ENCODE measurements at places on chromosomes 11 and 22. TPM values are rescaled to one million over a fixed set of nuclear protein-coding genes. Genes with fewer than 3 reads are reported as not detected.

DNA sequence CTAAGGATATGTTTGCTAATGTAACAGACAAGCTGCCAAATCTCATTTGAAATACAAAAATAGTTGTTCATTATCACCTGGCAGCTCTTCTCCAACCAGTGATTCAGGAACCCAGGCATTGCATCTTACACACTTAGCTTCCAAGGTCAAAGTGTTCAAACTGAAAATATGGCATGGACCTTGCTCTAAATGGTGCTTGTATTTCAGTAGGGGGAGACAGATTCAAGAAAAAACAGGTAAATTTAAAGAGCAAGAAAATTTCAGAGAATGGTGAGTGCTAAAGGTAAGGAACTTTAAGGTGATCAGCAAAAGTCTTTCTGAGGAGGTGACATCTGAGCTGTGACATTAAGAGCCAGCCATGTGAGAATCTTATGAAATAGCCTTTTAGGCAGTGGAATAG, 82.8 kb upstream of the E2F8 start:
- H3K27ac ChIP-seq = no peak overlapping the region
- no peak overlapping the region for H3K4me3 ChIP-seq
- no peaks in the 10 kb centered on the region for H3K27me3 ChIP-seq
- H3K36me3 ChIP-seq = no peaks in the 10 kb centered on the region
- H3K4me1 ChIP-seq = peaks cover 7% of the 10 kb centered on the region

DNA sequence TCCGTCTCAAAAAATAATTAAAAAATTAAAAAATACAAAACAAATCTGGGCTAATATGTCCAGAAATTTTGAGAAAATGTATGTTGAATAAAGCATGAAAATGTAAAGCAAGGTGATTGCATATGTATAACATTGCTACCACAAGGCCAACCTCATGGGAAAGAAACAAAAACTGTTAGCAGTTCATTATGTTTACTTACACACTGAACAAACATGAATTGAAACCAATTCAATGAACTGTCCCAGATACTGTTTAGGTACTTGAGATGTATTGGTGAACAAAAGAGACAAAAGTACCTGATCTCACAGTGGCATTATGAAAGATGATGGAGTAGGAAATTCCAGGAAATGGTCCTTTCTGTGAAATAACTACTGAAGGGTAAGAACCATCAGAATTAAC, 43.8 kb upstream of the IGLL5 start:
- no peak overlapping the region for H3K27ac ChIP-seq
- no peak overlapping the region for H3K4me3 ChIP-seq
- no peak for DNase-seq
- peaks cover 23% of the 10 kb centered on the region for H3K4me1 ChIP-seq
- H3K36me3 ChIP-seq = no peaks in the 10 kb centered on the region

GRCh38 chr11:32032478-32032877, 58.4 kb upstream of the RCN1 start:
- H3K27me3 ChIP-seq = no peaks in the 10 kb centered on the region
- no peak for DNase-seq
- no peak overlapping the region for H3K4me3 ChIP-seq
- H3K4me1 ChIP-seq = no peaks in the 10 kb centered on the region
- H3K36me3 ChIP-seq = no peaks in the 10 kb centered on the region

- DNase-seq = no peak
- no peaks in the 10 kb centered on the region for H3K36me3 ChIP-seq
- H3K4me3 ChIP-seq = peak overlapping the region; percentile 44
- no peaks in the 10 kb centered on the region for H3K27me3 ChIP-seq
- H3K4me1 ChIP-seq = peaks cover 47% of the 10 kb centered on the region
Measured at GRCh38 chr11:69010361-69010891, 2.6 kb downstream of the MRGPRF start.

DNA sequence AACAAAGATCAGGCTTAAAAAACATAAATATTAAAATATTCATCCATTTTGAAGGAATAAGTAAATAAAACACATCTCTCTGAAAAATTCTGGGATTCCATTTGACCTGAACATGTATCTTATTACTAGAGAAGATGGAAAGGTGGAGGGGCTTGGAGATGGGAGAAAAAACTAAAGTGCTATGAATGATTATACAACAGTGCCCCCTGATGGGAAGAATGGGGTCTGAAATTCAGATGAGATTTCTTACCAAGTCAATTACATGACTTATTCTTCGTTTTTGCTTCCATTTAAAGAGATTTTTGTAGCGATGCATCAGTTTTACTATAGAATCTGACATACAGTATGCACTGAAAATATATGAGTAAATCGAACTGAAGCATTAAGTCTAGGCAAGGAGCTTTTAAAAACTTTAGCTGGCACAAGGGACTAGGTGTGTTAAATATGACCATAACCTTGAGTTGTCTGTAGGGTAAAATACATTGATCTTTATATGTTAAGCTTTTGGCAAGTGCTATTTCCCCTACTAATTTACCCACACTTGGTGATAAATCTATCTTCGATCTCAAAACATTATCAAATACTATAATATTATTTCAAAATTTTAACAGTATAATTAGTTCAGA, 718.8 kb downstream of the CNTN5 start:
- H3K27ac ChIP-seq = no peak overlapping the region
- no peaks in the 10 kb centered on the region for H3K27me3 ChIP-seq
- no peak for DNase-seq
- no peak overlapping the region for H3K4me3 ChIP-seq
- no peaks in the 10 kb centered on the region for H3K4me1 ChIP-seq
- H3K36me3 ChIP-seq = no peaks in the 10 kb centered on the region

PPARA gene
- 47.5 TPM for total RNA-seq

FAM83F gene
- total RNA-seq = 1.2 TPM

TCN2 gene
- total RNA-seq = 6.7 TPM

DNA sequence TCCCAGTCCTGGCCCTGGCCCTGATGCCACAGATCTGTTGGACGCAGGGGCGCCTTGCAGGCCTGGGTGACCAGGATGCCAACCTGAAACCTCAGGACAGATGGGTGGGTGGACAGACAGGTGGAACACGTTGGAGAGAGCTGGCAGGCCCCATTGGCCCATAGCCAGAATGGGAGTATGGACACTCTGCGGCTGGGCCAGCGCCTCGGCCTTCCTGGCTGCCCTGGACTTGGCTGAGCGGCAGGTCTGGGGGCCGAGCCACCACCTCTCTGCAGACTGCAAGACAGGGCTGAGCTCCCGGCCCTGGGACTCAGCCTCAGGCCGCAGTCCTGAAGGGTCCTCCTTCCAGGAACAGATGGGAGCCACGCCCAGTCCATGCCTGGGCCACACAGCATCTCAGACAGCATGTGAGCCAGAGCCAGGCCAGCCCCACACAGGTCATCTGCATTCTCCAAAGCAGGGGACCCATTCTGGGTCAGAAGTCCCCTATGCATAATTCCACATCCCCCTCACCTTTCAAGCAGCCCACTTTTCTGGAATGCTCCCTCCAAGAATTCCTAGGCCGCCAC, 14.1 kb downstream of the WNT7B start:
- no peaks in the 10 kb centered on the region for H3K4me1 ChIP-seq
- DNase-seq = no peak
- no peak overlapping the region for H3K4me3 ChIP-seq
- H3K27me3 ChIP-seq = no peaks in the 10 kb centered on the region
- H3K27ac ChIP-seq = no peak overlapping the region

SEC14L6 gene
- total RNA-seq = 0.25 TPM

GRCh38 chr11:75781296-75781695, 12.7 kb downstream of the DGAT2 start:
- peaks cover 96% of the 10 kb centered on the region for H3K4me1 ChIP-seq
- no peaks in the 10 kb centered on the region for H3K36me3 ChIP-seq
- no peaks in the 10 kb centered on the region for H3K27me3 ChIP-seq
- no peak for DNase-seq
- H3K27ac ChIP-seq = no peak overlapping the region

DNA sequence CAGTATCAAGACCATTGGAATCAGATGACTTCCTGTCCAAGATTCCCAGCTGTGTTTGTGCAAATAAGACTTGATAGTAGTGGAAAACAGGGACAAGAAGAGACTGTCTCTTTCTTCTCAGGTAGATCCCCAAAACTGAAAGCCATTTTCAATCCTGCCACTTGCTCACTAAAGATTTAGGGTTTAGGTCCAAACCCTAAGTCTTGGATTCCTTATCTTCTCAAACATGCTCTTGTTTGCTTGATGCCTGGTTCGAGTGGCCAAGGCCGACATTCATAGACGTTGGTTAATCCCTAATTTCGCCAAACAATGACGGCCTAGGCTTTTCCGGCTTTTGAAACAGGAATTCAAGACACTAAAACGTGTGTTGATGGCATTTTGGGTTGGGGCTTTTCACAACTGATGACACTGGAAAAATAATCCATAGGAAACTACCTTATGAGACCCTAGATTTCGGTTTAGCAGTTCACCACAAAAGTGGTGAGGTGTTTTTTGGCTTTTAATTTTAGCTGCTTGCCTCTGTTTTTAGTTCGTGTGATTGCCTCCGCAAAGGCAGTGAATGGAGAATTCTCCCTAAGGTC, 1.0 kb upstream of the GTPBP1 start:
- peak overlapping the region; percentile 95 for H3K27ac ChIP-seq
- peaks cover 4% of the 10 kb centered on the region for H3K36me3 ChIP-seq
- no peaks in the 10 kb centered on the region for H3K4me1 ChIP-seq
- DNase-seq = no peak

PLEKHB1 gene
- 1.3 TPM for total RNA-seq

GRCh38 chr11:104279587-104279986, 115.6 kb upstream of the PDGFD start:
- H3K4me1 ChIP-seq = no peaks in the 10 kb centered on the region
- DNase-seq = no peak
- H3K4me3 ChIP-seq = no peak overlapping the region
- no peaks in the 10 kb centered on the region for H3K36me3 ChIP-seq

- H3K27ac ChIP-seq = no peak overlapping the region
- peaks cover 2% of the 10 kb centered on the region for H3K4me1 ChIP-seq
- H3K27me3 ChIP-seq = no peaks in the 10 kb centered on the region
- H3K4me3 ChIP-seq = peak overlapping the region; percentile 90
Measured at GRCh38 chr11:106021181-106021966, 666 bp downstream of the MSANTD4 start.

- H3K27ac ChIP-seq = no peak overlapping the region
- no peak overlapping the region for H3K4me3 ChIP-seq
- peaks cover 12% of the 10 kb centered on the region for H3K27me3 ChIP-seq
Measured at GRCh38 chr11:13944911-13945425, 17.6 kb upstream of the SPON1 start.

DNA sequence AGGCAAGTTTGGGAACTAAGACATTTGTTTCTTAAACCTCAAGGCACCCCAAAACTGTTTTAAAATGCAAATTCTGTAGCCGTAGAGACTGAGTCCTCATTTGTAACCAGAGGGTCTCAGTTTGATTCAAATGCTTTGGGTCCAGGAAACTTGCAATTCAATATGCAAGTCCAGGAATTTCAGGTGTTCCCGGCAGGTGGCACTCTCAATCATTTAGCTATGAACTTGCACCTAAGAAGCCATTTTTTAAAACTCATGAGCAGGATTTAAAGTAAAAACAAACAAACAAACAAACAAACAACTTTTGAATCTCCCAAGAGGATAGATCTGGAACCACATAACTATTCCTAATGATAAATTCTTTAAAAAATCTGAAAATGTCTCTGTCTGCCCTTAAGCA, 8.7 kb upstream of the ABTB2 start:
- H3K27ac ChIP-seq = no peak overlapping the region
- no peaks in the 10 kb centered on the region for H3K36me3 ChIP-seq
- DNase-seq = no peak
- peaks cover 20% of the 10 kb centered on the region for H3K4me1 ChIP-seq
- no peaks in the 10 kb centered on the region for H3K27me3 ChIP-seq

DNA sequence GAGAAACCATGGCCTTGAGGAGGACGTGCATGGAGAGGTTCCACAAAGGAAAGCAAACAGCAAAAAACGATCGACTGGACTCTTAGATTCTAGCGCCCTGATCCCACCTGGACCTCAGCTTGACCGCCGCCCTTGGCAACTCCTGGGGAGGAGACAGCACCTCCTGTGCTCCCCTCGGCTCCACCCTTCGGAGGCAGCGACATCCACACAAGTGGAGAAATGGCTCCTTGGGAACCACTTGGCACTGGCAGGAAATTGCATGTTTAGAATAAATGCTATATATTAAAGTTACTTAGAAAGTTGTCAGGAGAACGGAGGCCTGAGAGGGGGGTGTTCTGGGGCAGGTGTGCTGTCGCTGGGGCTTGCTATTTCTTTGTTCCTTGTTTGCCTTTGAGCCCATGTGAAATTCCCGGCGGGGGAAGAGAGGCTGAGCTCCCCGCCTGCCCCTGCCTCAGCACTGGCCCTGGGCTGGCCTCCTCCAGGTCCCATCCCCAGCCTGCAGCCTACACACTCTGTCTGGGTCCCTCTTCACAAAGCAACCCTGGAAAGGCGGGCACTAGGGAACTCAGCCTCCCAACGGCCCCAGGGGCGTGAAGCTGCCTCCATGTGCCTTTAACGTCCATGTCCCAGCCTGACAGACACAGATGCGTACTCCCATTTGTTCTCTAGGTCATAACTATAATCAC, 395.3 kb downstream of the BRD1 start:
- no peaks in the 10 kb centered on the region for H3K27me3 ChIP-seq
- H3K4me3 ChIP-seq = no peak overlapping the region
- no peaks in the 10 kb centered on the region for H3K4me1 ChIP-seq
- H3K36me3 ChIP-seq = no peaks in the 10 kb centered on the region
- no peak for DNase-seq
- H3K27ac ChIP-seq = no peak overlapping the region

GRCh38 chr11:117226388-117227385, 5.2 kb downstream of the PCSK7 start:
- peaks cover 17% of the 10 kb centered on the region for H3K4me1 ChIP-seq
- no peaks in the 10 kb centered on the region for H3K27me3 ChIP-seq
- no peak for DNase-seq
- no peak overlapping the region for H3K4me3 ChIP-seq
- H3K36me3 ChIP-seq = peaks cover 25% of the 10 kb centered on the region

CNGA4 gene
- not detected for total RNA-seq

DNA sequence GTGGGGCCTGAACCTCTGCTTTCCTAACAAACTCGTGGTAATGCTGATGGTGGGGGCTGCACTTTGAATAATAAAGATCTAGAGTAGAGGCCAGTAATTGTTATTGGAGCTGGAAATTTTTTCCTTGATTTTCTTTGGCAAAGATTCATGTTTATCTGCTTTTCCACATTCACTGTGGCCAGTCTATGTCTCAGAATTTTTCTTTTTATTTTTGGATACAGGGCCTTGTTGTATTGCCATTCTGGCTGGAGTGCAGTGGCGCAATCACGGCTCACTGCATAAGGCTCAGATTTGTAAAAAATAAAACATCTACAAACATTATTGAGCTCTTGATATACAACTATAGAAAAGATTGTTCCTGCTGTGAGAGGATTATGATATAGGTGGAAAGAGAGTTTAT, 1.6 kb downstream of the TMEM135 start:
- peaks cover 11% of the 10 kb centered on the region for H3K4me1 ChIP-seq
- H3K27me3 ChIP-seq = no peaks in the 10 kb centered on the region
- H3K27ac ChIP-seq = no peak overlapping the region
- DNase-seq = no peak
- no peak overlapping the region for H3K4me3 ChIP-seq
- H3K36me3 ChIP-seq = no peaks in the 10 kb centered on the region

- no peaks in the 10 kb centered on the region for H3K4me1 ChIP-seq
- DNase-seq = no peak
Measured at GRCh38 chr11:26626346-26626745, 54.3 kb upstream of the MUC15 start.

All from liver (tissue), 10 donors.